Stimulated activated CD4-positive, alpha-beta T cell treated with anti-CD3 and anti-CD28 coated beads, Interleukin-4, amount 100 ng/mL, for 4 hours (primary cell): ENCODE measurements at places on chromosomes 12 and 14.

DNA sequence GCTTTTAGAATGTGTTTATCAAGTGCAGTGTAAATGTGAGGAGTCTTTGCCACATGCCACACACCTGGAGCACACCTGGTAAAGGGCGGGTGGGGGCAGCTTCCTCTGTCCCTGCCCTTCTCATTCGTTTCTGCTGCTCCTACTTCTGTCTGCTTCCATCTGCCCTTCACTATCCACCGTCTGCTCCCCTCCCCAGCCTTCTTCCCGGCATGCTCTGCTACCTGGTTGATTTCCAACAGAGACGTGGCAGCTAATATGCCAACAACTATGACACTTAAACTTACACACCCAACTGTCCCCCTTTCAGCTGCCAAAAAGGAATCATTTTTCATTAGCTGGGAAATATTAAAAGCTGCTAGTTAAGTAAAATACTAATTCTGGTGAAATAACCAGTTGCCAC is 9.1 kb upstream of the CARMIL3 start:
- no peak for DNase-seq

DNA sequence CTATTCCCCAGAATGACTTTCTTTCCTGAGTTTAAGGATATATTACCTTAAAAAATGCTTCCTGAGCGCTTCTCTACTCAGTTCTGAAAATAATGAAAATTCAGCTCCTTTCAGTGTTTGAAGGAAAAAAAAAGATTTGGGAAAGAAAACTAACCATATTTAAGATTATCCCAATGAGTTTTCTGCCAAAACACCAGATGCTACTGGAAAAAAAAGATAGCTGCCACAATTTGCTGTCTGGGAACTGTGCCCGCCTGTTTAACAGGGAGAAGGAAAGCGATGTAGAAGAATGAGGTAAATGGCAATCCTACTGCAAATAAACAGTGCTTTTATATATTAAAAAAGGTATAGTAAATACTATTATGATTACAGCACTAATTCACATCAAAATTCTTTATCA is 367.6 kb upstream of the PRICKLE1 start:
- DNase-seq = no peak

- no peak for DNase-seq
Measured at GRCh38 chr14:99863059-99863458, 69.8 kb downstream of the EML1 start.

DNA sequence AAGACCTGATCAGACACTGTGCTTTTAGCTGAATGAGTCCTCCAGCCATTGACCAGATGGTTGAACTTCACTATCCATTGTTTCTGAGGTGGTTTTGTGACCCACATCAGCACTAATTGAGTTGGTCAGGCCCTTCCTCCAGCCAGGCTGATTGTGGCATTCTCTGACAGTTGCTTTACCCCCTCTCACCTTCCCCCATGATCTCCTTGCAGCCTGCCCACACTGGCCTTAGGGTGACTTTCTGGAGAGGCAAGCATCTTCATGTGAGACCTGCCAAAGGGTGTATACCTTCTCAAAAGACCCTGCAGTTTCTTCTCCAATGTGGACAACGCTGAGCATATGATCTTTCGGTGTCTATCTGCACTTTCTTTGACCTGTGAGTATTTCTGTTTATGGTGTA is 83.9 kb downstream of the GPATCH2L start:
- DNase-seq = no peak

- no peak for DNase-seq
Measured at GRCh38 chr14:79328863-79329262, 882.4 kb downstream of the DIO2 start.

GRCh38 chr14:65502676-65503124 is 90.2 kb downstream of the FUT8 start:
- DNase-seq = no peak

DNA sequence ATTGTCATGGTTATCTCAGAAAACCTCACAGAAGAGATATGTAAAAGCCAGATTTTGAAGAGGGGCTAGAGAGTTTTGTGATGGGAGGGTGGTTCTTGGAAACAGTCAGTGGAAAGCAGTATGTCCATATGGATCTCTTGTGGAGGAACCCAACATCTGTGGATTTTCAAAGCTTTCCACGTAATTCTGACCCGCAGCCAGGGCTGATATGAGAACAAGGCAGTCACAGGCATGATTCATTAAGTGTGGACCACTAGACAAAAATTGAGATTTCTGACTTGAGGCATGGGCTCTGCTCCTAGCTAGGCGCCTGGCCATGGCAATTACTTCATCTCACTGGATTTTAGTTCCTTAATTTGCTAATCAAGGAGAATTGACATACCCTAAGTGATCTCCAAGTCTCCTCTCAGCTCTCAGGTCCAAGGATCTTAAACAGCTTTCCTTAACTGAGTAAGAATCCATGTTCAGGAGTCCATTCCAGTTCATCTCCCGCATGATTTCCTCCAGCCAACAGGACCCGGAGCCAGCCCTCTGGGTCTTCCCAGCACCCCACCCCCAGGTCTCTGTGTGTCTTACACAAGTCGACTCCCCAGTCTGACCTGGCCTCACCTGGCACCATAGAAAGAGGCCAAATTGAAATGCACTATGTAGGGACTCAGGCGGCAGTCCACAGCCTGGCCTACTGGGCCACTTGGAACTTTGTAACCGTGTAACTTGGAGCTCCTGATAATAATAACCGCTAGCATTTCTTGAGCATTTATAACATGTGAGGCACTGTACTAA is 176.3 kb upstream of the PARP11 start:
- DNase-seq = no peak

- no peak for DNase-seq
Measured at GRCh38 chr12:18861287-18861858, 123.5 kb downstream of the CAPZA3 start.

- no peak for DNase-seq
Measured at GRCh38 chr12:124233846-124234640, 60.9 kb upstream of the RFLNA start.

DNA sequence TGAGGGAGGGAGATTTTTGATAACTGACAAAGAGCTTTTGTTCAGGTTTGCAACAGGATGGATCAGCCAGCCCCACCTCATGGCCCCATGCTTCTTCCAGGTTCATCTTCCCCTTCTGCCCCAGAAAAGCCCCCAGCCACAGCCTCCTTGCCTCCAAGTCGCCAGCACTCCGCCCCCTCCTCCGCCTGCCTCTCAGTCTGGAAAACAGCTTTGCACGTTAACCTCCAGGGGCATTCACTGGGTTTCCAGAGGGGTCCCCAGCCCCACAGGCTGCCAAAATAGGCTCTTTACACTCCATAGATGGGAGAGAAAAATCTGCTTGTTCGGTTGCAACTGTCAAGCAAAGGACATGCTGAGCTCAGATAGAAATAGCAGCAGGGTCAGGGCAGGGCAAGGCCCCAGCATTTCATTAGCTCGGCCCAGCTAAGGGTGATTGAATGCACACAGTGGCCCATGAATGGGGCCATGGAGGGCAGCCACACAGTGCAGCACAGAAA is 253.6 kb downstream of the ZFP36L1 start:
- DNase-seq = no peak

GRCh38 chr14:56195704-56196103 is 77.5 kb downstream of the PELI2 start:
- DNase-seq = no peak

DNA sequence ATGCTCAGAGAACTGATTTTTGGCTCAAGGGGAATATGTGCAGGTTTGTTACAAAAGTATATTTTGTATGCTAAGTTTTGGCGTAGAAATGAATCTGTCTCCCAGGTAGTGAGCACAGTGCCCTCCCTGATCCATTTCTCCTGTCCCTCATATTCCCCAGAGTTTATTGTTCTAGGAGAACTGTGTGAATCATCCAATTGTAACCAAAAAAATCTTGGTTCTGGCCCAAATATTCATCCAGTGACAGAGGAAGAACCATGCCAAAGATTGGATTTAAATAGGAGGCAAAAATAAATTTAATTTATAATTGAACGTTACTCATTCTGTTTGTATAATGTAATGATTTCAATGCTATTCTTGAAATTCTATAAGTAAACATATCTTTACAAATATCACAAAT is 4.8 kb downstream of the CATSPERB start:
- no peak for DNase-seq

GRCh38 chr14:61478971-61479473 is 157.6 kb downstream of the PRKCH start:
- no peak for DNase-seq

- no peak for DNase-seq
Measured at GRCh38 chr12:21539797-21540196, 13.7 kb downstream of the SPX start.

- DNase-seq = peak; percentile 19
Measured at GRCh38 chr12:103841690-103842584, 903 bp upstream of the NT5DC3 start.

- DNase-seq = no peak
Measured at GRCh38 chr12:78229591-78230101, 399.0 kb downstream of the NAV3 start.

- DNase-seq = no peak
Measured at GRCh38 chr14:73780391-73780790, 66.2 kb upstream of the PNMA1 start.

- DNase-seq = no peak
Measured at GRCh38 chr14:21352587-21352986, 31.2 kb downstream of the SUPT16H start.

GRCh38 chr12:129494260-129494659 is 409.6 kb downstream of the TMEM132D start:
- DNase-seq = no peak
